ENCODE measurements at places on chromosomes 2 and 18. TPM values are rescaled to one million over a fixed set of nuclear protein-coding genes. Genes with fewer than 3 reads are reported as not detected.

DNA sequence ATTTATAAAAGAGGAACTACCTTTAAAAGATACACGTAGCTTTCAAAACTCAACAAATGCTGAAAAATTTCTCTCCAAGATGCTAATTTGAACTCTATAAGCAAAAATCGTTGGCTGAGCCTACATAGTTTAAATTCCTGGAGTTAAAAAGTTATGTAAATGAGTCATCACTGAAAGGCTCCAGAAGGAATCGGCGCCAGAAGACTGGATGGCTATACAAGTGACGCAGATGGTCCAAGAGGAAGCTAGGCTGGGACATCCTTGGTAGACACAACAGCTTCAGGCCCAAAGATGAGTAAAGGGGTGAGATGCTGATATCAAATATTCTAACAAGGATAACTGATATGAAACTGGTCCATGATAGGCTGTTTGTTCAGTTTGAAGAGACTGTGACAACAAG lies 22.8 kb upstream of the DNAH6 start:
- DNase-seq: no peak

DNA sequence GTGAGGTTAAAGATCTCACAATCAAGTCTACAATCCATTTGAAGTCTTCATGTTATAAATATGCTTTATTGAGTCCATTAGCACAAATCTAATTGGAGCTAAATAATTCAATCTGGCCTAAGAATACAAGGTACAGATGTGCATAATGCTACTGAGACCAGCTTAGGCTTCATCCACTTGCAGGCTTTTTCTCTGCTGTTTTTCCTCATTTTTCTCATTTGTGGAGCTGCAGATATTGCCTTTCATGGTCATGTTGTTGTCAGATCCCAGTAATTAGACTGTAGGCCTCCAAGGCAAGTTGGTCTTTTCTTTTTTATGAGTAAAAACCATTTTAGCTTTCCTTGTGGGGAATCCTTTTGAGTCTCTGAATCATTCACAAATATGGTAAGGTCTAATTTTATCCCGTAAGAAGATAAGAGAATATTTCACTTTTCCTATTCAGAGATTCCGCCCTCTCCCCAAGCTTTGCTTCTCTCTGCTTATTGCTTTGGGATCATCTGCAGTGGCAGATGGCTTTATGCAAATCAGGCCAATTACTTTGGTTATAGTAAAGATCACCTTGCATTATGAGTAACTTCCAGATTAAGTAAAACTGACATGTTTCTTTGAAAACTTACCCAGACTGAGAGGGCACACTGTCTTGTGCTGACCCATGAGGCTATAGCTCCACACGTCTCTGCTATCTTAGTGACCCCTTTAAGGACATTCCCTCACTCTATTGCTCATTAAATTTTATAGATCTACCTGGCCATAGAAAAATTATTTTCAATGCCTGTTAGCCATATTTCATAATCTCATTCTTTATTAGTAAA lies 80.9 kb downstream of the MGAT5 start:
- DNase-seq: no peak

GRCh38 chr18:68623342-68623741 lies 91.6 kb downstream of the TMX3 start:
- peak; percentile 52 for DNase-seq

DNA sequence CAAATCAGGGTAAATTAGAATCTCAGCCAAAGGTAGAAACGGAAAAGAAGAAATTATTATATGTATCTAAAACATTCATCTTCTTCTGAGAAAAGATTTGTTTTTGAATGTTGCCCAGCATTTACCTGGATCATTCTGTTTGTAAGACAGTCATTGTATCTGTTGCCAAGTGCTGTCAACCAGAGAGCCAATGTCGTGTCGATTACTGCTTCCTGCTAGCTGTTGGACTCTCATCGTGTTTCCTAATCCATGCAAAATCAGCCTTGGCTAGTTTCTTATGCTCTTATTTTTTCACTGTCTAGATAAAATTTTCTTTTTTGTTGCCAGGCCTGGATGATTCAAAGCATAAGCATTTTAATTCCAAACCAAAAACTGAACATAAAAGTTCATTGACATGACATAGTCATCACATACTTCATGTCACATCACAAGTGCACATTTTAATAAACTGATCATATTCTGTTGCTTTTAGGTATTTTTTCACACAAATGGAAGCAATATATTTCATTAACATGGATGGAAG lies 202.3 kb downstream of the KCNH7 start:
- no peak for DNase-seq

DNA sequence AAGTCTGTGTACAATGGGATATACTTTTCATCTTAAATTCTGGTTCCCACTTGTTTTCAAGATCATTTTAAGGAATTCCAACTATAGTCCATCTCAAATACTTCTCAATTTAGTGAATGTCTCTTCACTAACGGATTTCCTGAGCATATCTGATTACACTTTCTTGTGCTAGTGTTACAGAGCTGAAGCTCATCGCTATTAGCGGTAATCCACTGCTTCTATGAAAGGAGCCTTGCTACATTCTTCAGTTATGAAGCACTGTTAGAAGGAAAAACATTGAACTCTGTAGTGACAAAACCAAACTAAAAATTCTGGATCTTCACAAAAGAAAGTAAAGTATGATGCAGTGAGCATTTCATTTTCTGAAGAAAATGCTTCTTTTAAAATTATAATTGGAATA lies 72.0 kb downstream of the AGPS start:
- no peak for DNase-seq

Gene DIPK1C
- polyA plus RNA-seq: 0.14 TPM

DNA sequence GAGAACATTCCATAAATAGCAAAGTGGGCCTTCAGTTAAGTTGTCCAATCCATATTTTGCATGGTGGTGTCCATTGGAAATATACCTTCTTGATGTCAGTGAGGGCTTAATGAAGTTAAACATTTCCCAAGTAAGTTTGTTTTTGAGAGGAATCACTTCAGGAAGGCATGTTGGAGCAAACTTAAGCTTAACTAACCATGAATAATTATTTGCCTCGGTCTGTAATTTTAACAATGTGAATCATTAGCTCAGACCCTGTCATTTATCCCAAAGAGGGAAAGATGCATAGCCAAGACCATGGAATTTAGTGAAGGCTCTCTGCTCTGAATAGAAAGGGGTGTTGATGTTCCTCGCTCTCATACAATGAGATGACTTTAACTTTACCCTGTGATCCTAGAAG lies 47.4 kb downstream of the SPATS2L start:
- no peak for DNase-seq

- no peak for DNase-seq
Observed at GRCh38 chr2:200127848-200128247, 172.5 kb downstream of the MAIP1 start.

Gene SUMO1
- polyA plus RNA-seq: 175 TPM

DNA sequence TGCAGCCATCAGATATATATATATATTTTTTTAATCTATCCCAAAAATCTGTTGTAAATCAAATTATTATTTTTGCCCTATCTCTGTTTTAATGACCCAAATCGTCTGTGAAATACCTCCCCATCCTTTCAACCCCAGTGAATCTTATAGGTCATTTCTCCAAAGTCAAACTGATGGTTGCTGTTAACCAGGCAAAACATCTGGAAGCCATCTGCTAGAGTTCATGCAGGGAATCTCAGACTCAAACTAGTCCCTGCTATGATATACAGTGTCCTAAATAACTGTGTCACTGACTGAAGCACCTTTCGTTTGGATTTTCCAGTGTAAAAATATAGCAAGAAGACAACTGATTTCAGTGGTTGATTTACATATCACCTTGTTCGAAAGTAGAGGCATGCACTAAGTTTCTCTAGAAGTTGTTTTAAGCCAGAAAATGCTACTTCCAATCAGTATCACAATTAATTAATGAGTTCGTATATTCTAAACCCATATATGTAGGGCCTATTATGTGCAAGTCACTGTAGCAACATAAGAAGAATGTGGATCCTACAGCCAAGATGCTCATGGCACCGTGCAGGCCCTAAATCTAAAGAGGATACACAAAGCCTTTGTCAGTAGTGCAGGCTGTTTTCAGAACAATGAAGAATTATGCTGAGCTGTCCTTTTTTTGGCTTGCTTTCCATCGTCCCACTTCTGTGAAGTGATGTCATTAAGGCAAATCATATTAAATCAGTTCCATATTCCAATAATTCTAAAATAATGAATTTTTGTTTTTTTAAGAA lies 566.0 kb downstream of the STK39 start:
- DNase-seq: no peak

DNA sequence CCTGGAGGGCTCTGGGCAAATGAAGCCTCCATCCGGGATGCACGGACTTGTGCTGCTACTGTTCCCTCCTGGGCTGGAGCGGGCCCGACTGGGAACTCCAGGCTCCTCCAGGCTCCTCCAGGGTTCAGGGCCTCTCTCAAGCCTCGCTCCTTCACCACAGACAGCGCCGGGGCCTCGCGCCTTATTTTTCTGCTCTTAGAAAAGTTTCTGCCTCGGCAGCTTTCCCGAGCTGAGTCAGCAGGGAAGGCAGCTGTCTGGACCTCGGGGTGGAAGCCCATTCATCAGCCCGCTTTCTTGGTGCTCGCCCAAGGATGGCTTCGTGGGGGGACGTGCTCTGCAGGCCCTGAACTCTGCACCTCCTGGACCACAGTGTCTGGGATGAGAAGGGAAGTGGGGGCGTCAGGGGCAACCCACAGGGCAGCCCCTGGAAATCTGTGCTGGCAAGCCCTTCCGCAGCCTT lies 12.9 kb upstream of the TEX51 start:
- DNase-seq: no peak

- no peak for DNase-seq
Observed at GRCh38 chr2:98580656-98581284, 27.5 kb downstream of the COA5 start.

GRCh38 chr18:55433648-55434047 lies 154.3 kb downstream of the TCF4 start:
- DNase-seq: no peak

DNA sequence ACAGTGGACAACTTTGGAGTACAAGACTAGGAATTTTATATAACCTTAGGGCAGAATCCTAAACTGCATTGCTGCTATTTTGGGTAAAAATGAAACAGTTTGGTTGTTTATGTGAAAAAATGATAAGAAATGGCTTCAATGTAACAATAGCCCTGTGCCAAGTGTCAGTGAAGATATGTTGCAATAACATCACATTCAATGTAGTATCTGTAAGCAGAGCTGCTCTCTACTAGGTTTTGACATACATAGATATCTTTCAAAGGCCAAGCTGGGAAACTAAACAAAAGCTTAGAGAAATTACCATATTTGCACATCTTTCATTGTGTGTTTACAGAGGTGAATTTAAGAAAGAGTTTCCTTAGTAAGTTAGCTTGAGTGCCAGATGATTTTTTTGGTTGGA lies 135.0 kb upstream of the DOK6 start:
- DNase-seq: no peak

Gene GPAT2
- 2.8 TPM for polyA plus RNA-seq

- DNase-seq: no peak
Observed at GRCh38 chr2:216507220-216508160, 8.8 kb downstream of the RPL37A start.

Gene SCN3A
- 0.34 TPM for polyA plus RNA-seq

GRCh38 chr2:21787941-21788340 lies 664.2 kb downstream of the TDRD15 start:
- DNase-seq: no peak

DNA sequence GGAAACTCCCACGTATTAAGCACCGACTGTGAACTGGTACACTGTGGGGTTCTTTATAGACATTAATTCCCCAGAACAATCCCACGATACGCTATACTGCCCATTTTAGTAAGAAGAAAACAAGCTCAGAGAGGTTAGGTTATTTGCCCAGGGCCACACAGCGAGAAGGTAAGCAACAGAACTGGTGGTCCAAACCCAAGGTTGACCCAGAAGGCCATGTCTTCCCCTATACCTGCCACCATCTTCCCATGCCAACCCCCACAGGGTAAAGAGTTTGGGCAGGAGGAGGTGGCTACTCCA lies 69.9 kb downstream of the MARCO start:
- no peak for DNase-seq

Gene LYG2
- polyA plus RNA-seq: 0.98 TPM

Gene SLC19A3
- polyA plus RNA-seq: 15.8 TPM

Gene PPP1R1C
- 2.7 TPM for polyA plus RNA-seq

GRCh38 chr2:96320728-96321622 lies 4.1 kb upstream of the ITPRIPL1 start:
- no peak for DNase-seq

Gene IL36A
- not detected for polyA plus RNA-seq

- no peak for DNase-seq
Observed at GRCh38 chr18:40006634-40007033, 1948.4 kb upstream of the PIK3C3 start.

All from renal cortex interstitium (tissue), 15 donors.